ENCODE measurements at places on chromosomes 16 and 17.
A peak's percentile ranks its signal among the peaks of the same experiment; 100 is the strongest.

GRCh38 chr16:14071576-14072271 is 605 bp downstream of the MRTFB start:
- DNase-seq, result peak; percentile 3

DNA sequence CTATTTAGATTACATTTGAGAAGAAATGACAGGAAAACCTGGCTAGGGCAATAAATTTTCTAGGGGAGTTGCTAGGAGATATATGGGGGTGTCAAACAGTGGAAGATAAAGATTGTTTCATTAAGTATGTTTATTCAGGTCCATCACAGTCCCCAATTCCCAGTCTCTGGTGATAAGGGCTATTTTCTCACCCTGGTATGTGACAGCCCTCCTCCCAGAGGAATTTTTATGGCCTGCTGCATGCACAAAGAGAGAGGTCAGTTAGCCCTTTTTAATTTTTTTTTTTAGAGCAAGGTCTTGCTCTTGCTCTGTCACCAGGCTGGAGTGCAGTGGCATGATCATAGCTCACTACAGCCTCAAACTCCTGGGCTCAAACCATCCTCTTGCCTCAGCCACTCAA is 53.6 kb upstream of the ATF7IP2 start:
- no peak for DNase-seq

DNA sequence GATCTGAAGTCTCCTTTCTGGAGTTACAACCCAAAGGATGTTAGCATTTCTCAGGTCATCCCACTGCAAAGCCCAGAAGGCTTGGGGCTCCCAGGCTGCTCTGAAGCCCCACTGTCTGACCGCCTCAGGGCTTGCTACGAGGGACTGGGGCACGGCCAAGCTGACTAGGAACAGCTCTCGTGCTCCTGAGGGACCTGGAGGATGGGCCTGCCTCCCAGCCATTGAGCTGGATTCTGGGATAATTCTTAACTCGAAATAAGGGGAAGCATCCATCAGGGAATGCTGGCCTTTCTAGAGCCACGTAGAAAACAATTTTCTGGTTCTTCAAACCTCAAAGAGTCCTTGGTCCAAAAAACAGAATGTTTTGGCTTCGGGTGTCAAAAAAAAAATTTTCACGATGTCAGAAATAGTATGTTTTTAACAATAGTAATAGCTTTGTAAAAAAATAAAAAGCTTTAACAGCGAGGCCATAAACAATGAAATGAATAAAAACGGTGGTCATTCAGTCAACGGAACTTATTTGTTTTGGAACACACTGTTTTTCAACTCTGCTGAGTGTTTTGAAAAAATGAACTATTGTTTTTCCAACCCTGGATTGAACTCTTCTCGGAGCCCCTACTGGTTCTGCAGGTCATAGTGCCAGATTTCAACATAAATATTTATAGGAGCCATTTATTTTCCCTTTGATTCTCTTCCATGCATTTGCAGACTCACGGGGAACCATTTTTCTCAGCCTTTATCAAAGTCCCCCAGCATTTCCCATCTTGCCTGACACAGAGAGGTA is 16.4 kb upstream of the HERPUD1 start:
- DNase-seq, result no peak

DNA sequence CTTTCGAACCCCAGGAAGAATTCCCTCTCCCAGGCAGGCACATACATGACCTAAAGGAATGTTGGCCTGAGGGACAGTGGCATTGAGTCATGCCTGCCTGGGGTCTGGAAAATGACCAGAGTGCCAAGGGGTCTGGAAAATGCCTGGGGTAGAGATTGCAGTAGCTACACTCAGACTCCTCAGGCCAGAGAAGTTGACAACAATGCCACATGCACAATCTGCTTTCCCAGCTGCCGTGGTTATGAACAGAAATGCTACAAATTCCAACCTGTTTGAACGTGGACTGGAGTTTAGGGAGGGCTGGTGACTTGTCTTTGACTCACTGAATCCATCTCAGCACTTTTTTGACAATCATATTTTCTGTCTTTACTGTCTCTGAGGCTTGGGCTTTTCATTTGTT is 250.0 kb downstream of the ABCC12 start:
- DNase-seq, result peak; percentile 83

DNA sequence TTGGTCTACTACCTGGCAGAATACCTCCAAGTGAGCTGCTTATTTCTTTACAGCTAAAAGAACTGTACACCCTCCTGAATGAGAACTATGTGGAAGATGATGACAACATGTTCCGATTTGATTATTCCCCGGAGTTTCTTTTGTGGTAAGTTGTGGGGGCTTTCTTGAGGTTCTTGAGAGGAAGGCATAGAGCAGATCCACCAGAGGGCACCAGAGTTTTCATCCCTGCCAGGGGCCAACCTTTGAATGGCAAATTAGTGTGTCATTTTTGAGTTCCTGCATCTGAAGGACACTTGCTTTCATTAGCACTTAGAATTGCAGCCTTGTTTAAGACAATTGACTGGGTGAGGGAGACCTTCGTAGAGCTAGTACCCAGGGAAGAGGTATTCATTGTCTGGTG is 35.0 kb downstream of the NMT1 start:
- DNase-seq, result peak; percentile 66

DNA sequence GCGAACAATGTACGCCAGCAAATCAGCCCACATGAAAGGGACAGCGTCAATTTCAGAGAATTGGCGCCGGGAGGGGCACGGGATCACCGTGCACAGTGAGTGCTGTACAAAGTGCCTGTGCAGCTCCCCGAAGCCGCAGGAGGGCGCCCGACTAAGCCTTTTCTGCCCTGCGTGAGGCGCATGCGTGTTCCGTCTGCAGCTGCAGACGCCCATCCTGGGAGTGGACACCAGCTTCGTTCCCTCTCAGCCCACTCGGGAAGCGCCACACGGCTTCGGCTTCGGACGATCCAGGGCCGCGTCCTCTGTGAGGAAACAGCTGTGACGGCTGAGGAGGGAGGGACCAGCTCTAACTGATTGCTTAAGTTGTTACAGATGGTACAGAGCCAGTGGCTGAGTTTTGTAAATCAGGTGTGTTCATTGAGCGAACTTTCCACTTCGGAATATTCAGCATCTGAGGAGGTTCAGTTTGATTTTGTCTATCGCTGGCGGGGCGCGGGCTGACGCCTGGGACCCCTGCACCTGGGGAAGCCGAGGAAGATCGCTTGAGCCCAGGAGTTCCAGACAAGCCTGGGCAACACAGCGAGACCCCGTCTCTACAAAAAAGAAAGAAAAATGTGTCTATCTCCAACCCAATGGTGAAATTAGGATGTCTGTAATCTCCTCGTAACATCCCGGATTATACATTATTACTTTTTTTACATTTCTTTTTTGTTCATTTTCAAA is 15.4 kb upstream of the ZNF287 start:
- peak; percentile 91 for DNase-seq

GRCh38 chr17:76213491-76213890 is 26.8 kb downstream of the RNF157 start:
- no peak for DNase-seq

DNA sequence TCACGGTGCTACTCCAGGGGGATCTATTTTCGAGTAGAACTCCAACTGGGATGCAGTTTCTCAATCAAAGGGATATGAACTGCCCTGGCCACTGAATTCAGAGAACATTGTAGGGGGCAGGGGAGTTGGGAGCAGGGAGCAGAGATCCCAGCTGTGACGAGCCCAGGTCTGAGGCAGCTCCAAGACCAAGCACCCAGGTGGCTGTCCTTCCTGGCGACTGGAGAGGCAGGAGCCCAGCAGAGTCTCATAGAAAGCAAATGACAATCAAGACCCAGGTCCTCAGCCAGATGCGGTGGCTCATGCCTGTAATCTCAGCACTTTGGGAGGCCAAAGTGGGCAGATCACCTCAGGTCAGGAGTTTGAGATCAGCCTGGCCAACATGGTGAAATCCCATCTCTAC is 60.1 kb downstream of the TK2 start:
- DNase-seq, result no peak

Measured in ELR (cell line).